Right cardiac atrium (tissue), 5 donors: ENCODE measurements at places on chromosomes 5 and 9. TPM values are rescaled to one million over a fixed set of nuclear protein-coding genes. Genes with fewer than 3 reads are reported as not detected.
A peak's percentile ranks its signal among the peaks of the same experiment; 100 is the strongest.

DNA sequence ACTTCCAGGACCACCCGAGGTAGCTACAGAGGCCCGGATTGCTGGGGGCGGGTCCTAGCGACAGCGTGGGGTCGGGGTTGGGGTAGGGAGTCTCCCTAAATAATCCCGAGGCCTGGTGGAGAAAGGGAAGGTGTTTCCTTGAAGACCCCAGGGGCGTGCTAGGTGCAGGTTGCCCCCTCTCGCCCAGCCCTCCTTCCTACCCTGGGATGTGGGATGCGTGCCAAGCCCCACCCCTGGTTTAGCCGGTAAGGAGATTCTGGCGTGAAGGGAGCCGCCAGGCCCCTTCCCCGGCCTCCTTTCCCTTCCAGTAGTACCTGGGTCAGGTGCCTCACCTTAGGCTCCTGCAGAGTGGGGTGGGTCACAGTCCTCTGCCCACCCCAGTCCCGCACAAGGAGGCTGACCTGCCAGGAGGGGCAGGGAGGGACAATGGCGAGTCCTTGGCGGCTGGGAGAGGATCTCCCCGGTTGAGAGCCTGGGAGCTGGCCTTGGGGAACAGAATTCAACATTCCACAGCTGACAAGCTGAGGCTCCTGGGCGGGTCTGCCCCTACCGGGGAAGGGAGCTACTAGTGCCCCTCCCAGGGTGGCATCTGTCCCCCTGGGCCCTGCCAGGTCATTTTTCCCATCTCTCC is 674 bp downstream of the TSPAN17 start:
- DNase-seq: peak; percentile 63

- no peak for DNase-seq
These were observed 68.7 kb downstream of the SEMA4D start for GRCh38 chr9:89428901-89429890.

Gene GPBP1
- total RNA-seq: 54.3 TPM

Gene RBM22
- 25.1 TPM for total RNA-seq

- no peak for DNase-seq
These were observed 341.0 kb upstream of the CD180 start for GRCh38 chr5:67537439-67538148.

DNA sequence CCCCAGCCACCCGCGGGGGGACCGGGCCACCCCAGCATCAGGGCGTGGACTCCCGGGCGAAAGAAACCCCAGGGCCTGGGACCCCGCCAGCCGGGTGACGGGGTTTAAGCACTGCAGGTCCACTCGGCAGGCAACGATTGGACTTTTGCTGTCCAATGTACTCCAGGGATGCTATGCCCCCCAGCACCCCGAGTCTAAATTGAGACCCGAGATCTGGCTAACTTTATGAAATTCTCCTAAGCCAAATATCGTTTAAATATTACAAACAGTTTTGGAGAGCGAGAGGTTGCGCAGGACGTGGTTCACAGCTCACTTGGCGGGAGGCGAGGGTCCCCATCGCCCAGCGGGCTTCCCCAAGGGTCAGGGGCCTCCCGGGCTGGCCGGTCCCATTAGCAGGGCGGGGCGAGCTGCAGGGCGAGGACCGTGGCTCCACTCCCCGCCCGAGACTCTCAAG is 384 bp upstream of the MRPS2 start:
- no peak for DNase-seq

GRCh38 chr5:78221964-78222451 is 72.5 kb downstream of the AP3B1 start:
- DNase-seq: no peak
